Stimulated activated CD8-positive, alpha-beta memory T cell treated with anti-CD3 and anti-CD28 coated beads, Interleukin-12 subunit alpha, Interleukin-12 subunit beta, amount 100 ng/mL, for 4 hours (primary cell): ENCODE measurements at places on chromosomes 4 and X.

- no peak for DNase-seq
Observed at GRCh38 chrX:12441381-12442128, 303.3 kb downstream of the FRMPD4 start.

DNA sequence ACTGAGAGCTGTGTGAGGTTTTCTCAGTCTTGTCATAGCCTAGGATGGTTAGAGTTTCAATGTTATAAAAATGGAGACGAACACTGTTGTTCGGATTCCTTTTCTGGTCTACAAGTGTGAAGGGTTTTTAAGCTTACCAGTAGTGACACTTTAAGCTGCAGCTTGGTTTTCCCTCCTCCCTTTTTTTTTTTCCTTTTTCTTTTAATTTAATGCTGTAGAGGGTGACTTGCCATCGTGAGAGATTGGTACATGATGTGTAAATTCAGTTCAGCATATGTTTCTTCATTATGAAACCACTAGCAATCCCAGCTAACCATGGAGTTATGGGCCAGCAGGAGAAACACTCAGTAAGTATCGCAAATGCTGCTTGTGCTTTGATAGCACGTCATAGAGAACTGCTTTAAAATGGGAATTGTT lies 165.0 kb downstream of the RAPGEF2 start:
- no peak for DNase-seq

DNA sequence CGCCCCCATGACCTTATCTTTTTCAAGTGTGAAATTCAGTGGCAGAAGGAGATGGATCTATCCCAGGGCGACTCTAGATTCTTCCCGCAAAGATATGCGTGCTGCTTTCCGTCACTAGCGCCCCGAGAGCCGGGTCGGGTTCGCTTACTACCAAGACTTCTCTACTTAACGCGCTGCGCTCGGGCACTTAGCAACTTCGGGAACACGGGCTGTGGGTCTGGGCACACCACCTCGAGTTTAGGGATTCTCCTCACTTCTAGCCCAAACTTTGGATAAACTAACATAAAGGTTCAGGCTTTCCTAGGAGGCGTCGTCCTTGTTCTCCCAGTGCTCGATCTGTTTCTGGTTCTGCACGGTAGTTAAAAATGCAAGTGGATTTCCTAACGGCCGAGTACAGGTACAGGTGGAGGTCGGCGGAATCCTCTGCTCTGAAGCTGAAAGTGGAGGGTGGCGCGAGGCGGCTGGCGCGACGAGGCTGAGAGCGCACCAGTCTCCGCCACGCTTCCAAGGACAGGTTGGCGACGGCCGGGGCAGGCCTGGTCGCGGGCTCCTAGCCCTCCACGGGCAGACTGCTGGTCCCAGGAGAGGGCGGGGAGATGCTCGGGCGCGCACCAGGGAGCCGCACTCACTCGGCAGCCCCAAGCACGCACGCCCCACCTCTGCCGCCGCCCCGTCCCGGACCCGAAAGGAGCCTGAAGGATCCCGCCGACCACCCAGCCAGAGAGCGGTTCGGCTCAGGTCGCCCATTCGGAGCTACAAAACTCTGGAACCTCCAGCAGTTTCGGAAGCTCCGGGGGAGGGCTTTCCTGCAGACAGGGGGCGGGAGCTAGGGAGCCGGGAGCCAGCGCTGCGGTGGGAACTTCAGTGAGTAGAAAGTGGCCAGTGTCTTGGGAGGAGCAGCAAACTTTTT lies 100.8 kb upstream of the TENM3 start:
- no peak for DNase-seq

DNA sequence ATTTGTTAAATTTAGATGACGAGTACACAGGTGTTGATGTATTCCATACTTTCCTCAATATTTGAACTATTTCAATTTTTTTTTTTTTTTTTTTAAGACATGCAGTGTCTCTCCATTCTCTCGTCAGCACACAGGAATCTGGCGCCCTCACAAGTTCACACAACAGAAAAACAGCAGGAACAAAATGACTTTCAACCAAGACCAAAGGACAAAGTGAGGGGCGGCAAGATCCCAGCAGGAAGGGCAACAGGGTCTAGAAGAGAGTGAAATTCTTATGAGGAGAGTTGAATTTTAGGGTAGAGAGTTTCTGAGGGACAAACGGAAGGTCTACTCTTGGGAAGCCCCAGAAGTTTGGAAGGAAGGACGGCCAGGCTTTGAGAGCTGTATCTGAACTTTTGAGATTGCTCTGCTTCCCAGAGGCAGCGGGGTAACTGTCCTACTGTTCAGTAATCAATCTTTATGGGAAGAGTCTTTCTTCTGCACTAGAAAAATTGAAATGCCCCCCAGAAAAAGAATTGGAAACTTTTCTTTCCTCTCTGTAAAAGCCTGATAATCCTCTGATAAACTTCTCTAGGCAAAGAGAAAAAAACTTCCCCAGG lies 760.2 kb downstream of the RAB28 start:
- DNase-seq = no peak

- no peak for DNase-seq
Observed at GRCh38 chr4:39568805-39569204, 41.6 kb upstream of the UGDH start.

- no peak for DNase-seq
Observed at GRCh38 chr4:151250706-151251105, 26.3 kb upstream of the PRSS48 start.

GRCh38 chr4:20254511-20255250 lies 3.0 kb downstream of the SLIT2 start:
- no peak for DNase-seq

DNA sequence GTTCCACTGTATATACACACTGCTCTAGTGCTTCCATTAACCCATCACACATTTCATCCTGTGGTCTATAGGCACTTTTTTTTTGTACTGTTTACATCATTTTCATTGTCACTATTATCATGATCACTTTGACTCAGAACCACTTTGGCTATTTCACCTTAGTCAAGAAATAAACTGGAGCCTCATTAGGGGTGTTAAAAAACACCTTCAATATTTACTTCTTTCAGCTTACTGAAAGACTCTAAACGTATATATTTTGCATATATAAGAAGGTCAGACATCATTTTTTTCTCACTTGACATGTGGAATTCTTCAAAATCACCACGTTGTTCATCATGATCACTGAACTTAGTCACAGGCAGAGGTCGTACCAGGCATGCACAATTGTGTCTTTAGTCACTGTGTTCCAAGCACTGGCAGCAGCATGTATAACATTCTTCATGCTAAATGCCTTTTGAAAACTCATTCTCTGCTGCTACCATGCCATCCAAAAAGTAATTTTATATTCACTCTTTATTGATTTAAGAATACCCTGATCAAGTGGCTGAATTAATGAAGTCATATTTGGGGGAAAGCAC lies 229.2 kb upstream of the ARSJ start:
- no peak for DNase-seq

GRCh38 chr4:42440083-42440482 lies 42.8 kb downstream of the SHISA3 start:
- DNase-seq = no peak

DNA sequence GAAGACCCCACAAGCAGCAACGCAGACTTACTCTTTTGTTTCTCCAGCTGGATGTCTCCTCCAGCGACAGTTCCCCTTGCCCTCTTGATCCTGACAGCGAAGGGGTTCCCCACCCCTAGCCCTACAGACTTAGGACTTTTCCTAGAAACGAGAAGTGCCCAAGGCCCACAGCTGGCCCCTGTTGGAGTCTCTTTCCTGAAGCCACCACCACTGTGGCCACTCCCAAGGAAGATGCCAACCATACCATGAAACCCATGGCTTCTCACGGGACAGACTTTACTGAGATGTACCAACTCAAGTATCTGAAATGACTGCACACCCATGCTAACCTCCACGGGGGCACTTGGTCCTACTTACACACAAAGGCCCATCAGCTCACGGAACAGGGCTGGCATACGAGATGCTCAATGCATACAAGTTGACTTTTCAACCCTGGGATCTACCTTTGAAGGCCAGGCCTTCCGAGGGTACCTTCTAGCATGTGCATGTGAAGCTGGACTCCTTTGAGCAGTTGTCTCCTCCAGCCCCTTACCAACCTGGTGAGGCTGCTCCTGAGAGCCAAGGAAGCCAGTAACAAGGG lies 924 bp upstream of the IRAK1 start:
- no peak for DNase-seq

- DNase-seq = no peak
Observed at GRCh38 chr4:78720994-78721677, 55.0 kb upstream of the BMP2K start.

GRCh38 chrX:119374736-119375135 lies 24.4 kb upstream of the SLC25A43 start:
- no peak for DNase-seq

GRCh38 chr4:170001745-170002267 lies 24.4 kb downstream of the MFAP3L start:
- DNase-seq = no peak

DNA sequence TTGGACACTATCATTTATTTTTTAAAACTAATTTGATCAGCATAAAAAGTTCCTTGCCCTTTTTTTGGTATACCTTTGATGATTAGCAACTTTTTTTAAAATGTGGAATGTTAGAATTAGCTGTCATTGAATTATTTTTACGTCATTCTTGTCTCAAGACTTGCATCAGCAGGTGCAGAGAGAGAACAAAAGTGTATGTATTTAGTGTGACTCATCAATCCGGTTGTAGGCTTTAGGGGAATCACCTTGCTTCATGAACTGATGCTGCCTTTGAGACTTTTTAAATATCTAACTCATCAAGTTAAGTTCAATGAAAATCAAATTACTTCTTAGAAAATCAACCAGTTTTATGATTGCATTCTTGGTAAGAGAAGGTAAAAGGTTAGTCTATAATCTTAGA lies 125.1 kb downstream of the ARX start:
- DNase-seq = no peak

DNA sequence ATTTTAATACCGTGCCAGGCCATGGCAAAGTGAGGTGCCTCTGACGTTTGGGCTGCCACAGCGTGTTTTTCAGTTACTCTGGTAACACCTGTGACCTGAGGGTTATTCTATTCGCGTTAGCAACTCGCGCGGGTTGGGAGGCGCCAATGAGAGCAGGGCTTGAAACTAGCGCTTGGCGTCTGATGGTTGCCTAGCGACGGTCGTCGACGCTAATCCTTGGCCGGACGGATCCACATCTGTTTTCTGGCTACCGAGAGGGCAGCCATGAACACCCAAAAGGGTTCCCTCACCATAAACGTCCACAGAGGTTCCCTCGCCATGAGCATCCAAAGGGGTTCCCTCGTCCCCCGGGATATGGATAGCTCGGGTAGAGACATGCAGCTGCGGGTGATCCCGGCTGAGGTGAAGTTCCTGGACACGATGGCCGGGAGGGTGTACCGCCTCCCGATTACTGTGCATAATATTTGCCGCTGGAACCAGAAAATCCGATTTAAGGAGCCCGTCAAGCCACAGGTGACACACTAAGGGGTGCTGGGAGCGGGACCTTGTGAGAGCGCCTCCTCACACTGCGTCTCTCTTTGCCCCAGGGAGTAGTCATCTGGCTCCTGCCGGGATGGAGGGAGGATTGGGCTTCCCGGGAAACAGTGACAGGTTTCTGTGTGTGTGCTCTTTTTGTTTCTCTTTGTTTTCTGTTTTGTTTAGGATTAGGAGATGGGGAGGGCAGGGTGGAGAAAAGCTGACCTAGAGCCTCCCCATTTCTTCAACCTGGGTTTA lies at the start of gene CFAP47:
Gene CFAP47, plus strand, starts transcription at position 199 of the 774 bp plus-strand sequence. Its CDS starts 66 bp downstream, at position 265.
- no peak for DNase-seq

GRCh38 chrX:132071254-132071653 lies 48.2 kb downstream of the STK26 start:
- no peak for DNase-seq

DNA sequence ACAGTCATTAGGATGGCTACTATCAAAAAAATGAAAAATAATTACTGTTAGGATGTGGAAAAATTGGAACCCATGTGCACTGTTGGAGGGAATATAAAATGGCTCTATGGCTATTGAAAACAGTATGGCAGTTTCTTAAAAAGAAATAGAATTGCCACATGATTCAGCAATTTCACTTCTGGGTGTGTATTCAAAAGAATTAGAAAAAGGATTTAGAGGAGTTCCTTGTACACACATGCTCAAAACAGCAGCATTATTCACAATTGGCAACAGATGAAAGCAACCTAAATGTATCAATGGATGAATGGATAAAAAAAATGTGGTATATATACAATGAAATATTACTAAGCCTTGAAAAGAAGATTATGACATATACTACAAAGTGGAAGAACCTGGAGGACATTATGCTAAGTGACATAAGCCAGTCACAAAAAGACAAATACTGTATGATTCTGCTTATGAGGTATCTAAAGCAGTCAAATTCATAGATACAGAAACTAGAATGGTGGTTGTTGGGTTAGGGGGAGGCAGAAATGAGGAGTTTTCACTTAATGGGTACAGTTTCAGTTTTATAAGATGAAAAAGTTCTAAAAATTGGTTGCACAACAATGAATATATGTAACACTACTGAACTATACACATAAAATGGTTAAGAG lies 123.2 kb downstream of the ELOVL6 start:
- DNase-seq = no peak

GRCh38 chr4:173091958-173092357 lies 76.7 kb upstream of the GALNT7 start:
- no peak for DNase-seq

- no peak for DNase-seq
Observed at GRCh38 chr4:138103597-138104283, 138.4 kb downstream of the SLC7A11 start.

DNA sequence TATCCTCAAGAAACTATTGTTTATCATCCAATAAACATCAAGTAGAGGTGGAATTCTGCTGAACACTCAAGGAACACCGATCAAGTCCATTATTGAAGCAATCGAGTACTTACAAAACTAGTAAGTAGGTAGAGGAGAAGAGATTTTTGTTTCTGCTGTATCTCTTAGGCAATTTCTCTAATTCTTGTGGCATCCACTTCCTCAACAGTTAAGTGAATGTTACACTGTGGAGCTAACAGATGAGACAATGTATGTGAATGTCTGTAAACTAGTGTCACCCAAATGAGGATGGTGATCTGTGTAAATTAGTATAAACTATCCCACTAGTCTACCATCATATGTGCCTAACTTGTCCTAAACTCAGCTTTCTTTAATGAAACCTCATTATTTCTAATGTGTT lies 261.6 kb downstream of the ARHGAP24 start:
- no peak for DNase-seq

- DNase-seq = no peak
Observed at GRCh38 chrX:12611471-12611870, 179.7 kb upstream of the PRPS2 start.

- DNase-seq = no peak
Observed at GRCh38 chr4:137599734-137600133, 67.4 kb upstream of the PCDH18 start.

GRCh38 chr4:150004481-150004880 lies 73.8 kb upstream of the DCLK2 start:
- no peak for DNase-seq

- DNase-seq = no peak
Observed at GRCh38 chr4:154039435-154040343, 250.8 kb upstream of the SFRP2 start.

DNA sequence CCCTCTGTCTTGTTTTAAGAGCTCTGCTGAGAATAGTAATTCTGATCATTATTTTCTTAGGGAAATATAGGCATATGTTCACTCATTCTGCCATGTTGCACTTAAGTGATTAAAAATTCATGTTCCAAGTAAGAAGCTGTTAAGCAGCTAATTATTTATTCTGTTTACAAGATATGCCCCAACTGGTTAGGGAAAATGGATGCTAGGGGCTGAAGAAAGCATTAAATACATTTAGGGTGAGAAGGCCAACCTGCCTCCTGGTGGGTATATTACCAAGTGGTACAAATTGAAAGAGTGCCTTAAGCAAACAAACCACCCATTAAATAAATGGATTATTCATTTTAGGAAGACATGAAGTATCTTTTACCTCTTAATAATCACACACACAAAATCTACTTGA lies 392.6 kb upstream of the EPHA5 start:
- no peak for DNase-seq
